ENCODE measurements at places on chromosomes 4 and X.

DNA sequence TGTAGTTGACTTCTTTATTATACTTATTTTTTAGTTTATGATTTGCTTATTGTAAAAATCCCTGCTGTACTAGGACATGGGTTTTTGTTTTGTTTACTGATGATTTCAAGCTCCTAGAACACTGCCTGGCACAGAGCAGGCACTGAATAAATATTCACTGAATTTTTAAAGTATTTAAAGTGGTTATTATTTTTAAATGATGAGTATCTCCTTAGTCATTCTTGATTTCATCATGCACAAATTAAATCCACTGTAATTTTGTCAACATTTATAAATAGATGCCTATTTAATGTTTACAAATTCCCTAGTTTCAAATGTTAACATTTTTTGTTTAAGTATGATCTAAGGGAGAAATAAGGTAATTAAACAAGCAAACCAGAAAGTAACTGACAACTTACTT, 367.9 kb upstream of the SLIT2 start:
- no peak for DNase-seq

DNA sequence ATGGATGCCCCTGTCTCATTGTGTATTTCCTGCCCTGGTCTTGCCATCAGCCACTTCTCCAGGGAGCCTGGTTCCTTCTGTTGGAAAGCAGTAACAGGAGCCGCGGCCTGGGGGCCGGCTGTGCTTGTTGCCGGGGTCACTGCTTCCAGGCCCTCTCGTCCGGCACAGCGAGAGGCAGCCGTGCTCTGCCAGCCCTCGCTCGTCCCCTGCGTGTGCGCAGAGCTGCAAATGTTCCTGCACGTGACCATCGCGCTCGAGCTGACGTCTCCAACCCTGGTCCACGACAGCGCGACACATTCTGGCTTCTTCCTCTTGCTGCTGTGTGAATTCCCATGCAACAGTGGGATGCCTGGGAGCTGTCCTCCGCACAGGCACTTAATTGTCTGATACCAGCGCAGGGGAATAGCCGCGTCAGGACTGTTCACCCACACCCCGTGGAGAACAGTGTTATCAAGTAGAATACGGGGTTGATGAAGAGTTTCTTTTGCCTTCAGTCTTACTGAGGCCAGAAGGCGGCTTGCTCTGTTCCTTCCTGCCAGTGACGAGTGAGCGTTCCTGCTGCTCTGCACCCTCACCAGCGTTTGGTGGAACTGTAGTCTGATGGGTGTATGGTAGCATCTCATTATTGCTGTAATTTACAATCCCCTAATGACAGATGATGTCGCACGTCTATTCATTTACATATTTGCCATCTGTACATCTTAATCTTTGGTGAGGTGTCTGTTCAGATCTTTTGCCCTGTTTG, 12.3 kb downstream of the PDE6B start:
- DNase-seq, result no peak

DNA sequence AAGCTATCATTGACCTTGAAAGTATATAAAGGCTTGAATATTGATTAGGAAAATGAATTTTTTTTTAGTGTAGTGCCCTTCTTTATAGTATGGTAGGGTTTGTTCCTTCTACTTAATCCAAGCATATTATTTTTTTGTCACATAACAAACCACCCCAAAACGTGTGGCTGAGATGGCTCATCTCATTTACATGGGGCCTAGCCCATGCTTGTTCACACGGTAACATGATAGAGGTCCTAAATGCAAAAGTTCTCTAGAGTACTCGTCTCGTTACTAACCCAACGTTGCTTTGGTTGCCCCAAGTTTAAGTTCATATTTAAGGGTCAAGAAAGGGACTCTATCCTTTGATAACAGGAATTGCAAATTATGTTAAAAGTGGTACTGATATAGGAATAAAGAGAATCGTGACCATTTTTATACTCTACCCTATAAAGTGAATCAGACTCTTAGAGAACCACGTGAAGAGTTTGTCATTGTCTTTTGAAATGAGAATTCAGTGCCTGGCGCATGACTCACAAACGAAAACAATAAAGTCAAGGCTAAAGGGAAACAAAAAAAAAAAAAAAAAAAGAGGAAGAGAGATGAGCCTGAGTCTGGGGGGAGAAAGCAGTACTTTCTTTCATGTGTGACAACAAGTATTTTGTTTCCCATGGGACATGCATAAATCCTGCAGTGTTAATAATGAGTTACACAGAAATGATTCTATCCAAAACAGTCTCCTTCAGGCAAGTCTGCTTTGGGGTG, 402.8 kb upstream of the NWD2 start:
- DNase-seq, result no peak

DNA sequence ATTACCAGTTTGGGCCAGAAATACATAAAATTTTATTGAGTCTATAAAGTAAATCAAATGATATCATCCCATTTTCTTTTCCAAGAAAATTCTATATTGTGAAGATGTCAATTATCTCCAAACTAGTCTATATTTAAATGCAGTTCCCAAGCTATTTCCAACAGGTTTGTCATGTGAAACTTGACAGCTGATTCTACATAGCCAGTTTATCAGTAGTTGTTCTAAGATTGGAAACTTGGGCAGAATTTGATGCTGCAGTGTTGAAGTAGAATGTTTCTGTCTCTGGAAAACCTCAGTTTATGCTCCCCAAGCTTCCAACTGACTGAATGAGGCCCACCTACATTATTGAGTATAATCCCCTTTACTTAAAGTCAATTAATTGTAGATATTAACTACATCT, 994.1 kb downstream of the PCDH7 start:
- DNase-seq, result no peak

DNA sequence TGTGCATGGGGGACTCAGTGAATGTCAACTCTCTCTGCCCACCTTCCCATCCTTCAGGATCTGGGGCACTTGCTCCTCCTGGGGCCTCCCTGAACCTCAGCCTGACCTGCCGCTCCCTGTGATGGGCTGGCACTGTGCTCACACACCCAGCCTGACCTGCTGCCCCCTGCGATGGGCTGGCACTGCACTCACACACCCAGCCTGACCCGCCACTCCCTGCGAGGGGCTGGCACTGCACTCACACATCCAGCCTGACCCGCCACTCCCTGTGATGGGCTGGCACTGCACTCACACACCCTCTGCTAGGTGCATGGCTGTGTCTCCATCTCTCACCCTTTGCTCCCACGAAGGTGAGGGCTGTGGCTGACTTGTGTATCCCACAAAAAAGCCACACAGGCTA, 103.4 kb downstream of the ABLIM2 start:
- DNase-seq, result no peak

DNA sequence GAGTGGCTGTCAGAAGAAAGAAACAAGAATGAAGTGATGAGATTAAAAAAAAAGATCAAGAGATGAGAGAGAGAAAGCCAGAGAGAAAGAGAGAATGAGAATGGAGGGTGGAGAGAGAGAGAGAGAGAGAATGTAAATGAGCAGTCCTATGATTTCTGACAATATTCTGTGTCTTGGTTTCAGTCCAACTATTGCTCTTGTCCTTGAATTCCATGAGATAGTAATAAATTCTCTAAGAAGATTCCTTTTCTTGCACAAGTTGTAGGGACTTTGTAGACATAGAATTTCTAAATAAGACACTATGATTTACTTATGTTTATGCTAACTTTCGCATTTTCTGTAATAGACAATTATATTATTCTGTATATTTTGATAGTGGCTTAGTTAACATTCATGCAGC, 149.6 kb upstream of the CTSO start:
- no peak for DNase-seq

- DNase-seq, result no peak
Observed at GRCh38 chr4:81314196-81314896, 99.3 kb upstream of the PRKG2 start.

DNA sequence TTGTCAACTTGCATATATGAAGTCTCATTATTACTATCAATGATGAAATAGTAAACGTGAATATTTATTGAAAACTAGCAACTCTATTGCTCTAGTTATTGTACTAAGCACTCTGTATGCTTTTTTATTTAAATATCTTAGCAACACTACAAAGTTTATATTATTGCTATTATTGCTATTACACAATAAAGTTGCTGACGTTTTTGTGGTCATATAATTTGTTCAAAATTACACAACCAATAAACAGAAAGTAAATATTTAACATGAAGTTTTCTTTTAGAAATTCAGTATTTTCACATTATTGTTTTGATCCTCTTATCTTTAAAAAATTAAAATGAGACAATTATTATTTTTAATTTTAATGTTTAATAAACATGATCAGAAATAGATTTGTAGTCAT, 1521.1 kb upstream of the PCDH7 start:
- no peak for DNase-seq

- DNase-seq, result no peak
Observed at GRCh38 chr4:100422894-100423293, 94.9 kb downstream of the EMCN start.

DNA sequence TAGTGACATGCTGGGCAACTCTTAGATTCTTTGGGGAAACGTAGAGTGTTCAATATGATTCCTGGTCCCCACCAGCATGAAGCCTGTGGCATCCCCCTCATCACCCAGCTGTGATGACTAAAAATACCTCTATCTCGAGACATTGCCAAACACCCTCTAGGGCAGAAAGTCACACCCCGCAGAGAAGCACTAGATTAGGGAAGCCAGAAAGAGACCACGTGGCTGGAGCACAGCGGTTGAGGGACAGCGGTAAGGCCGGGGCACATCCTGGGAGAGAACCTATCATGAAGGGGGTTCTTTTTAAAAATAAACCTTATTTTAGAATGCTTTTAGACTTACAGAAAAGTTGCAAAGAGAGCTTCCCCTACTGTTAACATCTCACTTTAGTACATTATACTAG, 11.0 kb downstream of the FAT1 start:
- no peak for DNase-seq

DNA sequence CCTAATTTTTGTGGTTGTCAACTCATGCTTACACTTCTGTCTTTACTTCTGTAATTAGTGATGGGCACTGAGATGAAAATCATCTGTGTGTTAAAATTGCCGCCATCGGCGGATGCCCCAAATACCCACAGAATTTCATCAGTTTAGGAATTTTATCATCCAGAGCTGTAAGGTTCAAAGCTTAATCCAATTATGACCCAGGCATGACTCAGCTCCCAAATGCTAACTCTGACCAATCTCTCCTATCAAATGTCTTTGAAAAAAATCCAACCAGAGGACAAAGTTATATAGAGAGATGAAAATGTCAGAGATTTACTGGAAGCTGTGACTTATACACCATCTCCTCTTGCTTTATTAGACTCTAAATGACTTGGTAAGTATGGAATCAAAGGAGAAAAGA, 1048.7 kb upstream of the PRKX start:
- DNase-seq, result no peak

GRCh38 chrX:154019061-154019621, 561 bp downstream of the IRAK1 start:
- DNase-seq, result no peak

GRCh38 chr4:10554121-10554520, 96.9 kb upstream of the ZNF518B start:
- DNase-seq, result no peak

DNA sequence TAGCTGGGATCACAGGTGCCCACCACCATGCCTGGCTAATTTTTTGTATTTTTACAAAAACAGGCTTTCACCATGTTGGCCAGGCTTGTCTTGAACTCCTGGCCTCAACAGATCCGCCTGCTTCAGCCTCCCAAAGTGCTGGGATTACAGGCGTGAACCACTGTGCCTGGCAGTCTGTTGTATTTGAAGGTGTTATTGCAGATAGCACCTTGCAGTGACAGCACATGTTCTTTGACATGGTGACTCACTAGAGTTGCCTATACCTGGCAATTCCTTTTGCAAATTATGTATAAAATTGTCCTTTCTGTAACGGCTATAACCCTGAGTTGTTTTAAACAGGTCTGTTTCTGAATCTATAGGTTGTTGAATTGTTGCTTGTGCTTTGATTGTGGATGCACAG, 7.9 kb downstream of the OGT start:
- DNase-seq, result no peak

DNA sequence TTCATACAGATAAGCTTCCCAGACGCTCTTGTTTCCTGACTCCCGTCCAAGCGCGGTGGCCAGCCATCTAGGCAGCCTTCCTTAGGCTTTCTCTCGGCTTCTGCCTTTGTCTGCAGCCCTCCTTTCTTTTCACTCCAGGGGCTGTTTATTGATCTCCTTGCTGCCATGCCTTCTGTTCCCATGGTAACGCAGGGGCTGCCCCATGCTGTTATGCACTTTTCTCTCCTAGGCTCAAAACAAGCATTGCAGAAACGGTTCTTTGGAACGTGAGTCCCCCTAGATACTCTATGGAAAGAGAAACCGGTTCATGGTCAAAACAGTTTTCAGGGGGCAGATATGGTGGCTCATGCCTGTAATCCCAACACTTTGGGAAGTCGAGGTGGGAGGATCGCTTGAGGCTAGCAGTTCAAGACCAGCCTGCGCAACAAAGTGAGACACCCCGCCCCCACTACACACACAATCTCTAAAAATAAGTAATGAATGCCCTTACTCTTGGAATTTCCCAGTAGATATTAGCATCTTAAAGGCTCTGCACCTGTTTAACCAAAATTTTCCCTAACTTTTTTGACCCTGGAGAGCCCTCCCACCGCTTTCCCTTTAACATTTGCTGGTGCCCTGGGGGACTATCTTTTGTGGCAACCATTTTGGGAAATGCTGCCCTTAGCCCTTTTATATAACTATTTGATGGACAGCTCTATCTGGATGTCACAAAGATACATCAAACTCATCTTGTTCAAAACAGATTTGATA, 53.9 kb upstream of the ZNF157 start:
- DNase-seq, result no peak

- no peak for DNase-seq
Observed at GRCh38 chr4:118307643-118308042, 45.2 kb downstream of the PRSS12 start.

DNA sequence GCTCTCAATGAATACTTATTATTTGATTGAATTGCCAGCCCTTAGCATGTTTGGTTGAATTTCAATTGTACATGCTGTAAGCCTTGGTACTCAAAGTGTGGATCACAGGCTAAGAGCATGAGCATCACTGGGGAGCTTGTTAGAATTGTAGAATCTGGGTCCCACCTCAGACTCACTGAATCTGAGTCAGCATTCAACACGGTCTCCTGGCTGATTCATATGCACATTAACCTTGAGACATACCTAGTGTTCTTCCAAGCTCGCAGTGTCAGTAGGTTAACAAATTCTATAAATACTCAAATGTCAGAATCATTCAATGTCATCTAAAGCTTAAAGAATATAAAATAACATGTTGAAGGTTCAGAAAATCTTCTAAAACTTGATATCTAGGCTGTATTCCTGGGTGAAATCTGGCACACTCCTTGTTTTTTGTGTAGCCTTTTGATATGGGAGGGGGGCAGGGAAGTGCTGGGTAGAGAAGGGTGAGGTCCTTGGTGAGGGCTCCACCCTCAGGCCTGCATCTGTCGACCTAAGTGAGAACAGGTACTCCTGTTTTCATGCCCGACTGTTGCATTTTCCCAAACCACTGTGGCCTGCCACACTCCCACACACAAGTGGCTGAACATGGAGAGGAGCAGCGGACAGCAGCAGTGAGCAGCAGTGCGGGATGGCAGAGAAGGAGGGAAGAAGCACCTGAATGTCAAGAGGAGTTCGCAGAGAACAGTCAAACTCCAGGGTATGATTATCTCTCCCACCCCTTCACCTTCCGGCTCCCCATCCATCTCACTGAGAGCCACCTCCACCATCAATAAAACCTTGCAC, 529.6 kb upstream of the IGFBP7 start:
- no peak for DNase-seq

- DNase-seq, result no peak
Observed at GRCh38 chrX:154350429-154351182, 23.8 kb downstream of the FLNA start.

- DNase-seq, result no peak
Observed at GRCh38 chr4:120052856-120053255, 13.8 kb downstream of the MAD2L1 start.
